ENCODE measurements at places on chromosomes 2 and 18. TPM values are rescaled to one million over a fixed set of nuclear protein-coding genes. Genes with fewer than 3 reads are reported as not detected.

Gene ABHD1
- total RNA-seq = 0.09 TPM

Gene CROCC2
- total RNA-seq = 0.41 TPM

Gene LYPD6
- total RNA-seq = not detected

Gene GPR39
- 12.7 TPM for total RNA-seq

All from fibroblast of the aortic adventitia (primary cell).